ENCODE measurements at places on chromosomes 1 and 21.

- no peak for DNase-seq
These were observed 8.9 kb downstream of the C1orf115 start for GRCh38 chr1:220699044-220699443.

DNA sequence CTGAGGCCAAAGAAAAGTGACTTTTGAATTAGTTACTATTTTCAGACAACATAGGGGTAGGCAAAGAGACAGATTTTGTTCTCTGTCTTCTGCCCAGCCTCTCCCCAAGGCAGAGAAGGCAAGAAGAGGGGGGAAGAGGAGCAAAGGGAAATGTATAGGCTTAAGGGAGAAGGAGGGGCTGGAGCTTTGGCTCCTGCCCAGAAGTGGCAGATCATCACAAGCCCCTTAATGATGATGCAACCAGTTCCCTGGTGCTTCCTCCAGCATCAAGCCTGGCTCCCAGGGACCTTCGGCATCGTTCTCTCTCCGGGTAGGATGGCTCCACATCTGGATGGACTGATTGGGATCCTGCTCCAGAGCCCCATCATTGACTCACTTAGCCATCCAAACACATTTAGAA lies 112.8 kb downstream of the KCND3 start:
- DNase-seq = no peak

- DNase-seq = no peak
These were observed 171.3 kb upstream of the BEND5 start for GRCh38 chr1:48947761-48948537.

GRCh38 chr1:202952818-202953217 lies 5.3 kb downstream of the ADIPOR1 start:
- no peak for DNase-seq

- no peak for DNase-seq
These were observed 485.3 kb upstream of the PTBP2 start for GRCh38 chr1:96236156-96236739.

GRCh38 chr1:19559641-19560040 lies 74.3 kb upstream of the CAPZB start:
- DNase-seq = no peak

DNA sequence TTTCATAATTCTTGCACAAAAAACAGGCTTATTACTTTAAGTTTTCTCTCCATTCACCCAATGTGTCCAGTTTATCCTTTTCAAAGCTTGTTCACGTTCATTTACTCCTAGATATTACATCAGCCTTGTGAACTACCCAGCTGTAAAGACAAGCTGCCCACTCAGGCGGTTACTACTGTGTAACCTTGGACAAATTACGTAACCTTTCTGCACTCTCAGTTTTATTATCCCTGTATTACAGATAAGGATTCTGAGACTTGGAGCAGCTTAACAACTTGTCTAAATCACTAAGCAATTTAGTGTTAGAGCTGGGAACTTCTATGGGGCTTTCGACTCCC lies 20.5 kb upstream of the LPAR3 start:
- no peak for DNase-seq

DNA sequence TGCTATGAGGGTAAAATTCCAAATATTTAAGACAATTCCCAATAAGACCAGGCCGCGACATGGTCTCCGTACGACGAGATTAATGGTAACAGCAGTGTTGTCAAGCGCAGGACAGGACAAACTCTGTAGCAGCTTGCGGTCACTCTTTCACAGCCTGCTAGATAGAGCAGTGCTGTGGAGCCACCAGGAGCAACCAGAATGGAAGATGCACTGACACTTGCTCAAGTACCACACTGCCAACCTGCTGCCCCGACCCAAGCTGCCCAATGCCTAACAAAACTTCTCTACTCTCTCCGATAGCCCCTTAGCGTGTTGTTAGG lies 636 bp downstream of the WARS2 start:
- DNase-seq = no peak

- no peak for DNase-seq
These were observed 14.2 kb downstream of the UCK2 start for GRCh38 chr1:165841582-165842017.

GRCh38 chr1:41842993-41843755 lies 75.5 kb downstream of the HIVEP3 start:
- no peak for DNase-seq

GRCh38 chr21:35329940-35330660 lies 281.0 kb upstream of the RUNX1 start:
- no peak for DNase-seq

DNA sequence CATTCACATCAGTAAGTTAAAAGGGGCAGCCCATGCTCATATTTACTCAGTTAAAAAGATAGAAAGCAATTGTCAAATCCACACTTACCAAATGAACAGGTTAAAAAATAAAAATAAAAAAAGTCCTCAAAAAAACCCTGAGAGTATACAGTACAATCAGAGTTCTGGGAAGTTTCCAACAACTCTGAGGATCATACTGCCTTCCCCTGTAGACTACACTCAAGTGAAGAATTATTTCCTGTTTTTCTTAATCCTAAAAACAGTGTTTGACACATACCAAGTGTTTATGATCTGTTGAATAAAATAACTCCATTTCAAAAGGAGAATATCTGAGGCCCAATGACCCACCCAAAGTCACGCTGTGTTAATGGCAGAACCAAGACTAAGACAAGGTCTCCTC lies 61.8 kb downstream of the INTS7 start:
- no peak for DNase-seq

GRCh38 chr1:63248216-63248615 lies 74.2 kb upstream of the FOXD3 start:
- DNase-seq = no peak

- DNase-seq = no peak
These were observed 17.3 kb downstream of the KCTD3 start for GRCh38 chr1:215584389-215584788.

DNA sequence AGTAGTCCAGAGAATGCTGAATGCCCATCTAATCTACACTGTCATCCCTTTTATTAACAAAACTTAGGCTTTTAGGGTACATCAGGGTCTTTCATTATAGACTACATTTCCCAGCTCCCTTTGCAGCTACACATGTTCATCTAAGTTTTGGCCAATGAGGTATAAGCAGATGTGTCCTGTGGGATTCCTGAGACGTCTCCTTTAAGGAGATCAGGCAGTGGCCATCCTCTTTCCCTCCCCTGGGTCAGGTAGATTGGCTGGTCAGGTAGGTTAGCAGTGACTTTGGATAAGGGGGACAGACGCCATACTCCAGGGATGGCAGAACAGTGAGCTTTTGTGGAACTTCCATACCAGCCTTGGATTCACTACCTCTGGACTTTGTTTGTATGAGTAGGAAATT lies 188.3 kb downstream of the FGGY start:
- DNase-seq = no peak

- no peak for DNase-seq
These were observed 342 bp downstream of the DDOST start for GRCh38 chr1:20660847-20661206.

DNA sequence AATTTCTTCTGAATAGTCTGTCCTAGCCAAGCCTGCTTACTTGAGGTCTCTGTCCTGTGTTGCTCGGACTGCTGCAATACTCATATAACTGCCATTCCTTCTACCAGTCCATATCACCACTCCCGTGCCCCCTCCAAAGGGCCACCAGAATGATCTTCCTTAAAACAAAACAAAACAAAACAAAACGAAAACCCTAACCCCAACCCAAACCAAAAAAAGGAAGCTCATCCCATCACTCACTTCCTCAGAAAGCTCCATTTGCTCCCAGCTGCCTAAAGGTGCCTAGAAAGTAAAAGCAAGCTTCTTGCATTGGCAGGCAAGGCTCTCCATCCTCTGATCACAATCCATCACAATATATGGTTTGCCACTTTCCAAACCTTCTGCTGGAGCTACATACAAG lies 20.3 kb downstream of the USP24 start:
- no peak for DNase-seq

DNA sequence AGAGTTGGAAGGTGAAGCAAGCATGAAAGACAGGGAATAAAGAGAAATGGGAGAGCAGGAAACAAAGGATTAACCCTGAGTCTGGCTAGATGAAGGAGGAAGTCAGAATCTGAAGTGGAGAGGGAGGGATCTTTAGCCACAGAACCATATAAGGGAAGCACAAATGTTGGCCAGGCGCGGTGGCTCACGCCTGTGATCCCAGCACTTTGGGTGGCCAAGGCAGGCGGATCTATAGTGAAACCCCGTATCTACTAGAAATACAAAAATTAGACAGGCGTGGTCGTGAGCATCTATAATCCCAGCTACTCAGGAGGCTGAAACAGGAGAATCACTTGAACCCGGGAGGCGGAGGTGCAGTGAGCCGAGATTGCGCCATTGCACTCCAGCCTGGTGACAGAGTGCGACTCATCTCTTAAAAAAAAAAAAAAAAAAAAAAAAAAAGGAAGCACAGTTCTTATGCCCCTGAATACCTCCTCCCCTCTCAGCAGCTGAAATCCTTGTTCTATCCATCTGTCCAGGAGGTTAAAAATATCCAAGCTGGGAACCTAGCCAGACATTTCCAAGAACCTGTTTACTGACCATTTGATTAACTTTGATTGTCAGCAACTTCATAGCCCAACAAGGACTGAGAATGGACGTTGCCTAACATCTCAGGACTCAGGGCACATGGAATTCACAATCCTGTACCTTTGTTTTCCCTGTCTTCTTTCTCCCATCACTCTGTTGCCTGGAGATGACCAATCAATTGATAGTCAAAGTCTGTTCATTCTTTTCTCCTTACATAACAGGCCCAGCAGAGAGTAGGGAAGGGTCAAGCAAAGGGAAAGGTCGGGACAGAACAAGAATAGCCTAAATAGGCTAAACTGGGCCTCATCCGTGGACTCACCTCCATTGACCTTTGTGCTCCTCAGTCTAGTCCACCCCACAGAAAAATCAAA lies 10.6 kb downstream of the TXNIP start:
- DNase-seq = no peak

DNA sequence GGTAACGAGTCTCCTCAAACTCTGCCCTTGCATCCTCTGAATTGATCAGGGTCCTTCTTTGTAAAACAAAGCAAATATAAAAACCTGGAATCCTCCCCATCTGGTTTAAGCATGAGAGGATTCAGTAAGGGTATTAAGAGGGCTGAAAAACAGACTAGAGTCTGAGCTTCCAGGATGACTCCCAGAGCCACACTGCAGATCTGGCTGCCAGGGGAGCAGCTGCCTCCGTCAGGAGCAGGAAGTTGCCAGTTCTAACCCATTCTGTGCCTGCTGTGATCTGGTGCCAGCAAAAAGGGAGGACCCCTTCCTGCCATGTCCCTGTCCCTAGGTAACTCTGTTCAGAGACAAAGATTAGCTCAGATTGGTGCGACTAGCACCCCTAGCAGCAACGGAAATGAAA lies 27.5 kb downstream of the SERTAD4 start:
- no peak for DNase-seq

DNA sequence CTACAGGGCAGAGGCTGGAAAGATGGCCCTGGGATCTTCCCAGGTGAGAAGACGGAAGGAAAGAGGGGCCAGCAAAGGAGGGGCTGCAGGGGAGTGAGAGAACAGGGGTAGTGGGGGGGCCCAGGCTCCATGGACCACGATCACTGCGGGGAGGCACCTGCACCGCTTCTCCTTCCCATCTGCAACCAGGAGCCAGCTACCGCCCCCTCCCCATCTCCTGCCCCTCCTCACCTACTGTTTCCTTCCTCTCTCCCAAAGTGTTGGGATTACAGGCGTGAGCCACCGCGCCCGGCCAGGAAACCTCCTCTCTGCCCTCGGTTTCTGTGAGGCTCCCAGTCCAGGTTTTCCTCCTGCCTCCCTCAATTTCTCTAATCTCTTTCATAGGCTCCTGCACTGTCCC lies 19.4 kb downstream of the KIAA2013 start:
- DNase-seq = no peak

- no peak for DNase-seq
These were observed 86.5 kb upstream of the ATP1A1 start for GRCh38 chr1:116286541-116286971.

DNA sequence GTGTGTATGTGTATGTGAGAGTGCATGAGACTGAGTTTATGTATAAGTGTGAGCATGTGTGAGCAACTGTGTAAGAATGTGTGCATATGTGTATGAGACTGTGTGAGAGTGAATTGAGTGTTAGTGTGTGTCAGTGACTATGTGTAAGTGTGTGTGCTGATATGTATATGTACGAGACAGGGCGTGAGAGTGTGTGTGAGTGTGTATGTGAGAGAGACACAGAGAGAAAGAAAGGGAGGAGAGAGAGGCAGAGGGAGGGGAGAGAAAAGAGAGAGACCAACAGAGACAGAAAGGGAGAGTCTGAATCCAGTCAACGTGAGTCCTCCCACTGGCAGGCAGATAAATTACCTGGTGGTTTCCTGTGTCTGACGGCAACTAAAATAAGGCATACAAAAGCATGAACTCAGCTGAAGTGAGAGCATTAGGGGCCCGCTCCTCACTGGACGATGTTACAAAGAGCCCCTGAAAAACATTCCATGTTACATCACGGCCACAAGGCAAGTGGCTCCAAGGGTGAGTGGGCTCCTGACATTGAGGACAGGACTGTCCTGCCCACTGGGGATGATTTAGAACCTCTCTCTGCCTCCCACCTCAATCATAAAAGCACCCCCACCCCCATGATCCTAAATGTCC lies 66.6 kb upstream of the TIAM1 start:
- DNase-seq = no peak

DNA sequence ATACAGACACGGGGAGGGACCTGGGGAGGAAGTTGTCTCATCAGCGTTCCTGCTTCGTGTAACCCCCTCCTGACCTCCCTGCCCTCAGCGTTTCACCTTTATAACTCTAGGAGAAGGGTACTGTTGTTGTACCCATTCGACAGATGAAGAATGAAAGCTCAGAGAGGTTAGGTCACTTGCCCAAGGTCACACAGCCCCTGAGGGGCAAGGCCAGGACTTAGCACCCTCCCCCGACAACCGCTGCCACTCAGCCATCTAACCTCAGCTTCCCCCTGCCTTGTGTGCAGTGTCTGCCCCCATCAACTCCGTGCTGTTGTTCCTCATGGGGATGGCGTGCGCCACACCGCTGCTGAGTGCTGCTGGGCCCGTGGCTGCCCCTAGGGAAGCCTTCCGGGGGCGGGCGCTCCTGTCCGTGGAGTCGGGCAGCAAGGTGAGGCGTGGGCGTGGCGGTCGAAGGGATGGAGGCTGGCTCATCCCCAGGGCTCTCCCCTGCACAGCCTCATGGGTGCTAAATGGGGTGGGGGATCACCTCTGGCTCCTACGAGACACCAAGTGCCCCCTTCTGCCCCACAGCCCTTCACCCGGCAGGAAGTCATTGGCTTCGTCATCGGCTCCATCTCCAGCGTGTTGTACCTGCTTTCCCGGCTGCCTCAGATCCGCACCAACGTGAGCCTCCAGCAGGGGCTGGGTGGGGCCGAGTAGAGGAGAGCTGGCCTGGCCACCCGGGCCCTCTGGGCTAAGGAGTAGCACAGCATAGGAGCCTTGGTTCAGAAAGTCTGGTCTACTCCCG lies 14.0 kb downstream of the SLC66A1 start:
- DNase-seq = no peak

GRCh38 chr1:164720440-164721227 lies 161.7 kb downstream of the PBX1 start:
- DNase-seq = no peak

Data from stimulated activated CD4-positive, alpha-beta T cell treated with anti-CD3 and anti-CD28 coated beads, Interleukin-1b, Interleukin-23, amount 100 ng/mL, for 24 hours (primary cell).